ENCODE measurements at places on chromosomes 6 and 20.

- DNase-seq = peak; percentile 79
These were observed 60.0 kb upstream of the EZR start for GRCh38 chr6:158879180-158879579.

GRCh38 chr6:134373993-134374392 is 56.1 kb upstream of the SGK1 start:
- DNase-seq = no peak

GRCh38 chr6:5644523-5645185 is 362.1 kb downstream of the NRN1 start:
- DNase-seq = no peak

GRCh38 chr6:133128191-133128590 is 113.0 kb upstream of the EYA4 start:
- no peak for DNase-seq

- no peak for DNase-seq
These were observed 352.4 kb downstream of the TBC1D32 start for GRCh38 chr6:120981835-120982234.

DNA sequence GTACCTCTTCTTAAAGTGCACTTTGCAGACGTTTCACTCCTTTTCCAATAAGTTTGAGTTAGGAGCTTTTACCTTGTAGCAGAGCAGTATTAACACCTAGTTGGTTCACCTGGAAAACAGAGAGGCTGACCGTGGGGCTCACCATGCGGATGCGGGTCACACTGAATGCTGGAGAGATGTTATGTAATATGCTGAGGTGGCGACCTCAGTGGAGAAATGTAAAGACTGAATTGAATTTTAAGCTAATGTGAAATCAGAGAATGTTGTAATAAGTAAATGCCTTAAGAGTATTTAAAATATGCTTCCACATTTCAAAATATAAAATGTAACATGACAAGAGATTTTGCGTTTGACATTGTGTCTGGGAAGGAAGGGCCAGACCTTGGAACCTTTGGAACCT is 9.9 kb upstream of the EFCAB8 start:
- DNase-seq = no peak

DNA sequence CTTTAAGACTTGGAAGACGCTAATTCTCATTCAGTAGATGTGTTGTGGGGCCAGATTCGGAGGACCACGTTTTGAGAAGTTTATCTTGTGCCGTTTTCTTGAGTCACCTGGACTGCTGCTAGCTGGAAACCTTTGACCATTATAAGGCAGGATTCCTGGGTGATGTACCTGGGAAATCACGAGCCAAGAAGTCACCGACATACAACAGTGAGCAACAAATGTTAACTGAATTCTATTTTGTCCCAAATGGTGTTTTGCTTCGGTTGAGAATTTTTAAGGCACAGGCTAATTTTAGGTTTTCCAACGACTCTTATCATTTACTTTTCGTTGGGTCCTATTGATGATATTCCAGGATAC is 93.4 kb upstream of the BTN3A2 start:
- no peak for DNase-seq

GRCh38 chr6:28988536-28989311 is 16.4 kb downstream of the ZNF311 start:
- peak; percentile 72 for DNase-seq

DNA sequence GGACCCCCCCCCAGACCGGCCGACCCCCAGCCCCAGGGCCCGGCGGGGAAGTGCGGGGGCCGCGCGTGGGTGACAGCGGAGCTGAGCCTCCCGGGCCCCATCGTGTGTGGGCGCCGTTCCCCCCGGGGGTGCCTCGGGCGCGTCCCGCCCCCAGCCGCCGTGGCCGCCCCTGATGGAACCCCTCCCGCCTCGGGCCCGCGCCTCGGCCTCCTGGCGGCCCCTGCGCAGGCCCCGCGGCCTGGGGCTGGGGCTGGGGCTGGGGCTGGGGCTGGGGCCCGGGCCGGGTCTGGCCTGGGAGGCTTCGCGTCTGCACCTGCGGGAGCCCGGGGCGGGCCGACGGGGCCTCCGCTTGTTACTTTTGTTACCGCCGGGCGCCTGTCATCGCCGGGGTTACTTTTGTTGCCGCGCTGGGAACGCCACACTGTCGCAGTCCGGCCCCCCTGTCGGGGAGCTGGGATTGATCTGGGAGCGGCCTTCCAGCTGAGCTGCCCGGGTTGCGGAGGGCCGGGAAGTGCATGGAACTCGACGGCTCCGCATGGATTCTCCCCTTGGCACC is 598 bp downstream of the OGFR start:
- DNase-seq = no peak

DNA sequence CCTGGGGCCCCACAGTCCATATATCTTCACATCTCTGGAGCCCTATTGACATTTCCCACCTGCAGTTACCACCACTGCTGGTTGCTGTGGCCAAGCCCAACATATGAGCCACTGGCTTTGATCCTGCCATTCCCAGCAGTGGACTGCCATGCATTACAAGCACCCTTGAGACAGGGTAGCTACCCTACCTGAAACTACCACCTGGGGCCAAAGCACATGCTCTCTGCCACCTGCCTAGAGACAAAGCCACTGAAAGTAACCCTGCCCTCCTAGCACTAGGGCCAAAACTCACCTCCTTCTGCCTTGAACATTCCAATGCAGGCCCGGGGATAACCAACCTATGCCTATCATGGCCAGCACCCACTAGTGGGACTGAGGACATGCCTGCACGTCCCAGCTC is 255.5 kb upstream of the KHDRBS2 start:
- DNase-seq = no peak

GRCh38 chr6:35293681-35294080 is 3.9 kb upstream of the DEF6 start:
- DNase-seq = no peak

DNA sequence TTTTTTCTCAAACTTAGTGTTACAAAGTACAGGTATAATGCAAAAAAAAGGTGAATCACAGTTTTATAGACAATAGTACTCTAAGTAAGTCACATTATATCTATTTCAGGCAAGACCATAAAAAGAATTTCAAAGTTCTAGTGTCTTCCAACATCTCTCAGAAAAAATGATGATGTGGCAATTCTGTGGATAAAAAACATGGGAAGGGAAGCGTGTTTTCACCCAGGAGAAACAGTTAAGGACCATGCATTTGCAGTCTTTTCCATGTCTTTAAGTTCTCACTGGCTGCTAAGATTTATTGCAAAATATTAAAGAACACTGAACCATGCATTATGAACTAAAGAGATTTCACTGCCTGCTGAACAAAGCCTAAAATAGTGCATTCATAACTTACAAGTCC is 1.8 kb downstream of the SSR1 start:
- no peak for DNase-seq

DNA sequence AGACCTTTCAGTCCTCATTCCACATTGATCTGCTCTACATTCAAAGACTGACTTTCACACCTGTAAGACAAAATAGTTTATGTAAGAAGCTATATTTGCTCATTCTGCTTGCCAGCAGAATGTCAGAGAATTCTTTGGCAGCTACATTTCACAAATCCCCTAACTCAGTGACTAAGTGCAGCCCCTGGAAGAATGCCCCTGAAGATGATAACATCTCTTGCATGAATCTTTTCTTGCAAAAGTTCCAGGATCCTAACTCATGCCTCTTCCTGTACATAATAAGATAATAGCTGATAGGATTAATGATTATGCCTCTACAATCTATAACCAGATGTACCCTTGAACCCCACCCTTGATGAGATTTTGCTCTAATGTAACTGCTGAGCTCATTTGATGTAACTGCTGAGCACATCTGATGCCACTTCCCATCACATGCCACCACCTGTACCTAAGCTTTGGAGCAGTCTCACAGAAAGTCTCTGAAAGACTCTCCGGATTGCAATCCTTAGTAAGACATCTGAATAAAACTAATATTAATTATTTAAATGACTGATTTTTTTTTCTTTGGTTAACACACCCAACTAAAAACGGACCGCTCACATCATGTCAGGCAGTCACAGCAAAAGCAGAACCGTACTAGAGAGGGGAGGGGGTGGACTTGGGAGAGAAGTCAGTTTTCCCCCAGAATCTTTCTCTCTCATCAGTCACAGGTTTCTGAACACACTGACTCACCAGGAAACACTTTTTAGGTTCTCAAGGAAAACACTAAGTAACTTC is 684 bp upstream of the DNAH8 start:
- DNase-seq = no peak

GRCh38 chr6:15090145-15090579 is 155.7 kb upstream of the JARID2 start:
- no peak for DNase-seq

GRCh38 chr20:5160882-5161281 is 34.1 kb downstream of the CDS2 start:
- no peak for DNase-seq

- no peak for DNase-seq
These were observed 139.3 kb downstream of the UNC5CL start for GRCh38 chr6:40899684-40900155.

DNA sequence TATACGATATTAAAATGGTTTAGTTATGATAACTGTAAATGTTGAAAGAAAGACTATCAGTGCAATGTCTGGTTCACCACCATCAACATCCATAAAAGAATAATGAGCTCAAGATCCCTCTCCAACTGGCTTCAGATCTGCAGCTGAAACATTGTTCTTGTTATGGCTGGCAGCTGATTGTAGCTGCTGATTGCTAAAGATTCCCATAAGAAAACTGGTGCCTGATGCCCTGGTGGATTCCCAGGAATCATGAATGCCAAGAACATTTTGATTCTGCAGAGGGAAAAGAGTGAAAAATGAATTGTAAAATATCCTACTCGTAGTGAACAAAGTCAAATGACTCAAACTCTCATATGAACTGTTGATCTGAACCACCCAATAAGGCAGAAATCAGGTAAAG is 1160.2 kb downstream of the EPHA7 start:
- DNase-seq = no peak

DNA sequence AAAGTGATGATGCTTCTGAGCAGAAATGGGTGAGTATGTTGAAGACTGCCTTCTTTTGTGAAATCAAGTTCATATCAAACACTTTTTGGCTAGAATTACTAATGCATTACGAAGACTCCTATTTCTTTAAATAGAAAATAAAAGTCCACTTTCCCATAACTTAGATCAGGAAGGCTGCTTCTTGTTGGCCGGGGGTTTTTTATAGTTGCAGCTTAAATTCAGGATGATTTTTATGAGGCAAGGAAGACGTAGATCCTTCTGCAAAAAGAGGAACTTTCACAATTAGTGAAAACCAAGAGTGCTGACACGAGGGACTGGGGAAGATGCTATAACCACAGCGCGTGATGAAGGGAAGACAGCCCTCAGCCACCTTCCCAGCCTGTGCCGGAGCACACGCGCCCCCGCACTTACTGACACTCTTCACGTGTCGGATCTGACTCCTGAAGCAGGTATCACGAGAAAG is 206.1 kb upstream of the PRDM1 start:
- peak; percentile 44 for DNase-seq

DNA sequence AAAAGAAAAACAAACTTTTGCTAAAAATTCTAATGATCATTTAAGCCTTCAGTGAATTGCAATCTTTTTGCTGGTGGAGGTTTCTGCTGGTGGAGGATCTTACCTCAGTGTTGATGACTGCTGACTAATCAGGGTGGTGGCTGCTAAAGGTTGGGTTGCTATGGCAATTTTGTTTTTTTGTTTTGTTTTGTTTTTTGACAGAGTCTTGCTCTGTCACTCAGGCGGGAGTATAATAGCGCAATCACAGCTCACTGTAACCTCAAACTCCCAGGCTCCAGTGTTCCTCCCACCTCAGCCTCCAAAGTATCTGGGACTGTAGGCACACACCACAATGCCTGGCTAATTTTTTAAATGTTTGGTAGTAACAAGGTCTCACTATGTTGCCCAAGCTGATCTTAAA is 94.7 kb downstream of the ANKRD6 start:
- no peak for DNase-seq

DNA sequence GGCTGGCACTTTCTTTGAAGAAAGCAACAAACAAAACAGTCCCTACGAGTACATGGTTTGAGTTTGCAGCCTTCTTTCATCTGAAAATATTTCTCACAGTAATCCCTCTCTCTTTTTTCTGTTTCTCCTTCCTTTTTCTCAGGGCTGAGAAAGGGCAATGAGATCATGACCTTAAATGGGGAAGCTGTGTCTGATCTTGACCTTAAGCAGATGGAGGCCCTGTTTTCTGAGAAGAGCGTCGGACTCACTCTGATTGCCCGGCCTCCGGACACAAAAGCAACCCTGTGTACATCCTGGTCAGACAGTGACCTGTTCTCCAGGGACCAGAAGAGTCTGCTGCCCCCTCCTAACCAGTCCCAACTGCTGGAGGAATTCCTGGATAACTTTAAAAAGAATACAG is 80.7 kb upstream of the CLDN20 start:
- no peak for DNase-seq

- no peak for DNase-seq
These were observed 252.4 kb upstream of the IRAK1BP1 start for GRCh38 chr6:78614961-78615360.

GRCh38 chr20:63772781-63773518 is 33.4 kb downstream of the SLC2A4RG start:
- DNase-seq = no peak

DNA sequence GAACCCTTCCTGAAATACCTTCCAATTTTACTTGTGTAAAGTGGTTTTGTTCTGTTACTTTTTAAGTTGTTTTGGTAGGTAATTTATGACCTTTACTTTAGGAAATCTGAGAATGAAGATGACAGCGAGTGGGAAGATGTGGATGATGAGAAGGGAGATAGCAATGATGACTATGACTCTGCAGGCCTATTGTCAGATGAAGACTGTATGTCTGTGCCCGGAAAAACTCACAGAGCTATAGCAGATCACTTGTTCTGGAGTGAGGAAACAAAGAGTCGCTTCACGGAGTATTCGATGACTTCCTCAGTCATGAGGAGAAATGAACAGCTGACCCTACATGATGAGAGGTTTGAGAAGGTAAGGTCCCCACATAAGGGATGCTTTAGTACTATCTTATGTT is 6.6 kb upstream of the ZC2HC1B start:
- DNase-seq = no peak

DNA sequence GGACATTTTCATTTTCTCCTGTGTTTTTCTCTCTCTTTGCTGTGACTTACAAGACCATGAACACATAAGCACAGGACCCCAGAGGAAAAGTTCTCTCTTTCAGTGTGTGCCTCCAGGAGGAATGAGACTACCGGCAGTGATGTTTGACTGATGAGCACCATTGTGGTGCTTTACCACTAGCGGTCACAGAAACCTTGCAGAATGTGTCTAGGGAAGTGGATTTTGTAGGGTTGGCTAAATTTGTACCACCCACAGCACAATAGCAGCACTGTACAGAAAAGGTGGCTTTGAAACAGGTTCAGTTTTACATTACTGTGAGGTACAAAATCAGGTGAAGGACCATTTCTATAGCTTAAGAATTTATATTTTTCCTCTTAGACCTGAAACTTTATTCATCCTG is 301.9 kb upstream of the SUPT3H start:
- no peak for DNase-seq

DNA sequence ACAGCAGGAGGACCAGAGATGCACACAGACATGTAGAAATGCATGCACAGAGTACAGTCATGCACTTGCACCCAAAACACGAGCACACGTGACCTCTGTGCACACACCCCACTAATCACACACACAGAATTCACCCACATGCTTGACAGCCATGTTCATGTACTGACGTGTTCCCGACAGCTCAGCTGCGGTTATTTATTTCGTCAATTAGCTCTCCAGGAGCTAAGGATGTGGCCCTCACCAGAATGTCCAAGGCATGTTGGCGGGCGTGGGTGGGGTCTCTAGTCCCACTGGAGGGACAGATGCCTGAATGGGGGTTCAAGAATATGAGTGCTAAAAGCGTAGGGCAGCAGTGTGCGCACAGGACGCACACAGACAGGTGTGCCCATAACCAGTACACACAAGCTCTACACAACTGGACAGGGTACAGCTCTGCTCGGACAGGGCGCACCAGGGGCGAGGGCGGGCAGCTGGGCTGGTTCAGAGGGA is 571 bp upstream of the PRPF6 start:
- no peak for DNase-seq

GRCh38 chr6:81476881-81477280 is 275.6 kb downstream of the TENT5A start:
- no peak for DNase-seq
